Left ventricle myocardium superior (tissue), 1 donor: ENCODE measurements at places on chromosomes 6 and 20. TPM values are rescaled to one million over a fixed set of nuclear protein-coding genes. Genes with fewer than 3 reads are reported as not detected.
A peak's percentile ranks its signal among the peaks of the same experiment; 100 is the strongest.

DNA sequence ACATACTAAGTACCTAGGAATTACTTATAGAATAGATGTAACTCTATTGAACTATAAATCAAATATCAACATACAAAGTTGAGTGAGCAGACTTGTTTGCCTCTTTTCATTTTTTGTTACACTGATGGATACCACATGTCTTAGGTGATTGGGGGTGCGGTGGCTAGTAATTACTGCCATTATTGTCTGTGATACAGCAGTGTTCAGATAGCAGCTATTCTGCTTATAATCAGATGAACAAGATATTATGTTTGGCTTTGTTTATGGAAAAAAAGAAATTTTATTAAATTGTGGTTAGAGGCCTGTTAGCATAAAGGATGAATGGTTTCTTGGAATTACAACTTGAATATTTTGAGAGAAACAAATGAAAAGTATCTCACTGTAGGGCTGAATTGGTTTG lies 55.9 kb downstream of the KCNQ5 start:
- no peak for DNase-seq

- DNase-seq: peak; percentile 49
These were observed 194.0 kb downstream of the EYA4 start for GRCh38 chr6:133435065-133435728.

Gene PSORS1C2
- total RNA-seq: not detected

DNA sequence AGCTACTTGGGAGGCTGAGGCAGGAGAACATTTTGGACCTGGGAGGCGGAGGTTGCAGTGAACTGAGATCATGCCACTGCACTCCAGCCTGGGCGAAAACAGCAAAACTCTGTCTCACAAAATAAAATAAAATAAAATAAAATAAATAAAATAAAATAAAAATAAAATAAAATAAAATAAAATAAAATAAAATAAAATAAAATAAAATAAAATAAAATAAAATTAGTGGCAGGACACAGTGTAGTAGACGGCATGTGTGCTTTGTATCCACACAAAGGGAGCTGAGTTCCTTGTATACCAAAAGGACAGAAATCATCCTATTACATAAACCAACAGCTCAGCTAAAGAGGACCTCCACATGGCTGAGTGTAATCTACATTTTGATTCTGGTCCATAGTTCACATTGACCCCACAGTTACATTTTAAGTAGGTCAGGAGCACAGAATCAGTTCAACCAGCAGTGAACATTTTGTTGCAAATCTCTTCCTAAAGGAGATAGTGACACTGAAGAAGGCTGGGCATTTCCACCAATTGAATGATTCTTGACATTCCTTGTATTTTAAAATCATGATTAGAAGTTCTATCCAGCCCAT lies 91.7 kb upstream of the MAP7 start:
- no peak for DNase-seq

GRCh38 chr6:166286839-166287271 lies 21.3 kb downstream of the PRR18 start:
- no peak for DNase-seq

DNA sequence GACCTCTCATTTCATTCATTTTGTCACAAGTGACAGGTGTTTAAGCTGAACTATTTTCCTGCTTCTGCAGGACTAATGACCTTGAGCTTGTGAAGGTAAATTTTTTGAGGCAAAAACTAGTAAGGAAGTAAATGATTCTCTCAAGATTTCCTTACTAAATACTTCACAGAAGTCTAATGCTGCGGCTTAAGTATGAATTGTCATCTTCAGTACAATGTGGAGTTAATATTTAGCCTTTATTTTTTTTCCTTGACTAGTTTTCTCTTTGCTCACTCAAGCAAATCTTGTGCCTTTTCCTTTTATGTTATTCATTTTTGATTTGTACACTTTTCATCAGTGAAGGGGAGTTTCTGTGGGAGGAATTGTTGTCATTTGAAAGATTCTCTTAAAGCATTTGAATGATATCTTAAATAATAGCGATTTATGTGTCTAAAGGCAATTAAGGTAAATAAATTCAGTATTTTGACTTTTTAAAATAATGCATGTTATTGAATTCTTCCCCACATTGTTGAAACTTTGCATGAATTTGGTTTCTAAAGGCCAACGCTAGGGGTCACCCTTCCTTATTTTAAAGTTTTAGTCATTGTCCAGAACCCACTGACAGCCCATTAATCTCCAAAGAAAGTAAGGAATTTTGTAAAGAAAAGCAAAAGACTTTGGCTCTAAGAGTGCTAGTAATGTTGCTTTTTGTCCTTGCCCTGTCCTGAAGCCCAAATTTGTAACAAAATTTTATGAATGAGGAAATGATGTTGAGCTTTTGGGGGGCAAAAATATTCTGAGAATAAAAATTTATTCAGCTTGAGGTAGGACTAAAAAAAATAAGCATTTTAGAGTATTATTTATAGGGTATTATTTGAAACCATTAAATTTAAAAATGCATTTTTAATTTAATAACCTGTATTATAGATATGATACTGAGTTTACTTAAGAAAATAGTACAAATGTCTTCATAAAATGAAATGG lies 157.4 kb upstream of the LAMA2 start:
- no peak for DNase-seq

- DNase-seq: no peak
These were observed 18.4 kb downstream of the GNL1 start for GRCh38 chr6:30537931-30538330.

GRCh38 chr6:27129095-27129815 lies 118.2 kb upstream of the PRSS16 start:
- DNase-seq: no peak

GRCh38 chr6:87197547-87197946 lies 42.2 kb downstream of the ZNF292 start:
- DNase-seq: no peak

GRCh38 chr6:108589244-108589791 lies 28.6 kb downstream of the FOXO3 start:
- DNase-seq: peak; percentile 82

Gene ME1
- total RNA-seq: 24.9 TPM

- no peak for DNase-seq
These were observed 15.7 kb downstream of the BMP7 start for GRCh38 chr20:57250607-57251343.

GRCh38 chr6:167580619-167580911 lies 246.1 kb upstream of the AFDN start:
- DNase-seq: no peak

Gene FILIP1
- 156 TPM for total RNA-seq

DNA sequence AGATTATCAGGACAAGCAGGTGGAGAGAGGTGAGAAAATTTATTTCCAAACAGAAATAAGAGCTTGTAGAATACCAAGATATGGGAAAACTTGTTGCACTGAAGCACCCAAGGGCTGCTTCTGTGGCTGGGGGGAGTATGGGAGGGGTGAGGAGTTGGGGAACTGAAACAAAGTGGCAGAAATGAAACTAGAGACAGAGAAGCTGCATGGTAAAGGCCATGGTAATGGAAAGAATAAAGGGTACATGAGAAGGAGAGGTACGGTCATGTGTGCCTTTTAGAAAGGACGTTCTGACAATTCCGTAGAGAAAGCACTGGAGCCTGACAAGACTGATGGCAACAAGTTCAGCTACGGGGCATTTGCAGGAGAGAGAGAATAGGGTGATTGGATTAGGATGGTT lies 51.6 kb upstream of the RIN2 start:
- no peak for DNase-seq

Gene MCM8
- 6.7 TPM for total RNA-seq

Gene PCSK2
- total RNA-seq: 1.7 TPM

Gene NHSL1
- total RNA-seq: 53.0 TPM

DNA sequence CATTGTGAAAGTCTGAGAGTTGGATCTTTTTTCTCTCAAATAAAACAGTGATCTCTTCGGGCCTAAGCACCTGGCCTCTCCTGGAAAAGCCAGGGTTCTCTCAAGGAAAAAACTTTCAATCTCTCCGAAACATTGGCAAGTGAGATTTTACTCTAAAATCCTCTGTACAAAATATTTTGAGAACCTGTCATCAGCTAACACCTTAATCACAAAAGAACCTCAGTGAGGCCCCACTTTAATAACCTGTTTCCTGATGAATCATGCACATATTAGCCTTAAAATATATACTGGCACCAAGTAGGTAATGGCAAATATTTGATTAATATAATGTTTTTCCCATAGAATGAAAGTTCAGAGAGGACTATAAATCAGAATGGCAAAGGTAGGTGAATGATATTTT lies 177.9 kb downstream of the FRK start:
- DNase-seq: no peak

Gene MEP1A
- not detected for total RNA-seq

Gene HLA-DOB
- total RNA-seq: 0.32 TPM

GRCh38 chr6:119649531-119649930 lies 300.0 kb upstream of the MAN1A1 start:
- DNase-seq: no peak

- no peak for DNase-seq
These were observed 111.7 kb downstream of the NOL4L start for GRCh38 chr20:32473231-32474008.

- DNase-seq: no peak
These were observed 49.9 kb upstream of the ADGRF1 start for GRCh38 chr6:47091886-47092668.

GRCh38 chr6:145266432-145267075 lies 468.8 kb downstream of the EPM2A start:
- no peak for DNase-seq

- no peak for DNase-seq
These were observed 87.7 kb downstream of the CDH22 start for GRCh38 chr20:46220455-46221207.

- no peak for DNase-seq
These were observed 182.9 kb upstream of the ECI2 start for GRCh38 chr6:4318321-4318720.

DNA sequence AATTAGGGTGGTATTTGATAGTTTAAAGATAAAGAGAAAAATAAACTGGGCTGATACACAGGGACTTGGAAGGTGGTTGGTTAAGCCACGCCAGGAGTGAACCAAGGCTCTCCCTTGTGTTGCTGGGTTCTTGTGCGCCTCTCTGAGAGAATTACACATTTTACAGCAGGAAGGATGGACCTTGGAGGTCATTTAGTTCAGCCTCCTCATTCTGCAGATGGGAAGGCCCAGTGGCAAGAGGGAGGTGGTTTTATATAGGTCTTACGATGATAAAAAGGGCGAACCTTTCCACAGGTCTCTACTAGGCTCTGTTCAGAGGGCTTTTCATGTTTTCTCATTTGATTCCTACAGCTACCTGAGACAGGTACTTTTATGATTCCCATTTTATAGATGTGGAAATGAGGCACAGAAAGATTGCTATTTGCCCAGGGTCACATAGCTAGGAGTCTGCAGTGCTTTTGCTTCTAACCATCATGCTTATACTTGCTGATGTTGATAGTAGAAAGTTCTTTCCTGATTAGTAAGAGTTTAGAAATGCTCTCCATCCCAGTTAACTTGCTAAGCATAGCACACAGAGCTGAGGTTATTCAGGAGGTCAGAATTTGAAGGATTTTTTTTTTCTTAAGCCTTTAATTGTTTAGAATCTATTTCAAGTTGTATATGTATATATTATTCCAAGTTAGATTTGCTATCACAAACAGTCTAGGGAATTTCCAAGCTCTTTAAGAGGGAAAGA lies 12.8 kb downstream of the HIVEP1 start:
- no peak for DNase-seq

DNA sequence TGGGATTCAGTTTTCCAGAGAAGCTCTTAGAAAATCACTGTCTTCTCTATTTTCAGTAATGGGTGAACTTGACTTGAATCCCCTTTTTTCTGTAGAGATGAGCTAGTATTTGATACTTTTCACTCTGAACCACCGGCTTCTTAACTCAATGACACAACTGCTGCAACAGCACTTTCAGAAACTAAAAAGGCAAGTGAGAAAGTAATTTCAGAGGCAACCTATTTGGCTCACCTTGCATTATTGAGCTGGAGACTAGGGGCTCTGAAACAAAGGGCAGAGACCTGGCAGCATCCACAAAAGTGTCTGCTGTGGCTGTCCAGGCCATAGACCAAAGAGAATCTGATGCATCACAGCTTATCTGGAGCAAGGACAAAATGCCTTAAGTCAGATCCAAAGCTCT lies 289.8 kb upstream of the IRAK1BP1 start:
- DNase-seq: no peak
